ENCODE measurements at places on chromosomes 6 and 20. TPM values are rescaled to one million over a fixed set of nuclear protein-coding genes. Genes with fewer than 3 reads are reported as not detected.

DNA sequence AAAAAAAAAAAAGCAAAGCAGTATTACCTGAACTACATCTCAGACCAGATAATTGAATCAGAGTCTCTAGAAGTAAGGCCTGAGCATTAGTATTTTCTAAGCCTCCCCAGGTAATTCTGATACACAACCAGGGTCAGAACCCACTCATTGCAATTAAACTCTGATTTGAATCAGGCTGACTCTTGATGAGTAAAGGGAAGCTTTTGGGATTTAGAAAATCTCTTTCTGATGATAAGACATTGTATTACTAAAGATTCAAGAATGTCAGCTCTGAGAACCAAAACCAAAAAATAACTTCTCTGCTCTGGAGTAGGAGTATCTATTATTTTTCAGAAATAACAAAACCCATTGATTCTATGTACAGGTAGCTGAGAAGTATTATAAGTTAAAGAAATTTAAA, 100.1 kb upstream of the COL21A1 start:
- H3K27ac ChIP-seq: peak overlapping the region; percentile 43
- peak; percentile 64 for DNase-seq
- no peak overlapping the region for H3K4me3 ChIP-seq
- no peaks in the 10 kb centered on the region for H3K36me3 ChIP-seq
- no peaks in the 10 kb centered on the region for H3K27me3 ChIP-seq
- peaks cover 31% of the 10 kb centered on the region for H3K4me1 ChIP-seq

GRCh38 chr6:36241728-36242127, 28.1 kb upstream of the PNPLA1 start:
- no peak for DNase-seq
- no peaks in the 10 kb centered on the region for H3K36me3 ChIP-seq
- no peak overlapping the region for H3K4me3 ChIP-seq

DNA sequence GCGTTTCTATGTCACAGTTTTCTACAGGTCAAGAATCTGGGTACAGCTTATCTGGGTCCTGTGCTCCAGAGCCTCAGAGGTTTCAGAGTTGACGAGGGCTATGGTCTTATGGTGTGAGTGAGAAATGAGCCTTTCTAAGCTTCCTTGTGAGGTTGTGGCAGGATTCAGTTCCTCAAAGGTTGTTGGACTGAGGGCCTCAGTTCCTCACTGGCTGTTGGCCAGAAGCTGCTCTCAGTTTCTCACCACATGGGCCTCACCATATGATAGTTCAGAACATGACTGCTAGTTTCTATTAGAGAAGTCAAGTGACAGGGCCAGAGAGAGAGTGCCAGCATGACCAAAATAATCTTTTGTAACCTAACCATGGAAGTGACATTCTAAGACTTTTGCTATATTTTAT, 96.1 kb downstream of the NUS1 start:
- no peaks in the 10 kb centered on the region for H3K36me3 ChIP-seq
- no peaks in the 10 kb centered on the region for H3K27me3 ChIP-seq
- H3K4me3 ChIP-seq: no peak overlapping the region
- DNase-seq: no peak

DNA sequence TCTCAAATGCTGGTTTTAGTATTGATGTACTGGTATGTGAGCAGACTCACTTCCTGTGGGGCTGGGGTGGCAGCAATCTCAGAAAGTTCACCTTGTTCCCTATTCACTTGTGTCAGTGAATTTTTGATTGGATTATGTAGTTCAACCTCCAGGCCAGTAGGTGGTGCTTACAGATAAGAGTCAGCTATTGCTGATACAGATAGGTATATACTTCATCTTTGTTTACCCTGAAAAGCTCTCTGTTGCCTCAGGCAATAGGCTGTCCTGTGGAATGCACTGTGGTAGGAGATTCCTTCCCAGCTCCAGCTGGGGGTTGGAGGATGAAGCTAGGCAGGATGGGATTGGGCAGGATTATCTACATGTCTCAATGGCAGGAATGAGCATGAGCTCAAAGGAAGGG, 851.2 kb upstream of the EYS start:
- no peak overlapping the region for H3K4me3 ChIP-seq
- no peaks in the 10 kb centered on the region for H3K4me1 ChIP-seq
- no peaks in the 10 kb centered on the region for H3K27me3 ChIP-seq
- no peak for DNase-seq
- no peak overlapping the region for H3K27ac ChIP-seq

The NRSN1 gene
- total RNA-seq: not detected

DNA sequence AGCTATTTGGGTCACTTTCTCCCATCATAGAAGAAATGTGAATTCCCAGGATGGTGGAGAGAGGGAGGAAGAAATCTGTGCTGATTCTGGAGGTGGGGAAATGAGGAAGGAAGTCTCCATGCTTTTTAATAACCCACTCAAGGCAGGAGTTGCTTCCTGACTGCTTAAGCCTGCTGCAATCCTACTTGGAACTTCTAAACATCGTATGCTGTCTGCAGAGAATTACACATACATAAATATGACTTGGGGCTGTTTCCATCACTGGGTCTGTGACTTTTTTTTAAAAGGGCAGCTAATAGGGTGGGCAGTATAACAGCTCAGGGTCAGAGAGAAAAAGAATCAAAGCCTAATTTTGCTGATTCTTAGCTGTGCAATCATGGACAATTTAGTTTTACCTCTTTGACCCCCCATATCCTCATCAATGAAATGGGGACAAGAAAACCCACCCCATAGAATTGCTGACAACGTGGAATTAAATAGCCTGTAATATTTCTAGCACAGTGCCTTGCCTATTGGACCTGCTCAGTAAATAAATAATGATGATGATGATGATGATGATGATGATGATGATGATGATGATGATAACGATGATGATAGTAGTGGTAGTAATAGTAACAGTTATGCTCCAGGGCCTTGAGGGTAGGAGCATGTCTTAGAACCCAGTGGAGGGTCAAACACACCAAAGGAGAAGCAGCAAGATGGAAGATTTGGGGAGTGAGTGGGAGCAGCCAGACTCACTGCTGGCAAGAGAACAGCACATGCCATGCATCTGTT, 166.7 kb upstream of the LRFN2 start:
- H3K4me1 ChIP-seq: peaks cover 17% of the 10 kb centered on the region
- H3K36me3 ChIP-seq: no peaks in the 10 kb centered on the region
- H3K27me3 ChIP-seq: no peaks in the 10 kb centered on the region
- H3K27ac ChIP-seq: no peak overlapping the region
- no peak for DNase-seq

- H3K36me3 ChIP-seq: no peaks in the 10 kb centered on the region
- no peaks in the 10 kb centered on the region for H3K4me1 ChIP-seq
- no peaks in the 10 kb centered on the region for H3K27me3 ChIP-seq
These were observed 53.0 kb downstream of the SNAP25 start for GRCh38 chr20:10271494-10272219.

- H3K27me3 ChIP-seq: no peaks in the 10 kb centered on the region
- DNase-seq: no peak
- no peaks in the 10 kb centered on the region for H3K36me3 ChIP-seq
These were observed 3.8 kb upstream of the MUC21 start for GRCh38 chr6:30979690-30980089.

DNA sequence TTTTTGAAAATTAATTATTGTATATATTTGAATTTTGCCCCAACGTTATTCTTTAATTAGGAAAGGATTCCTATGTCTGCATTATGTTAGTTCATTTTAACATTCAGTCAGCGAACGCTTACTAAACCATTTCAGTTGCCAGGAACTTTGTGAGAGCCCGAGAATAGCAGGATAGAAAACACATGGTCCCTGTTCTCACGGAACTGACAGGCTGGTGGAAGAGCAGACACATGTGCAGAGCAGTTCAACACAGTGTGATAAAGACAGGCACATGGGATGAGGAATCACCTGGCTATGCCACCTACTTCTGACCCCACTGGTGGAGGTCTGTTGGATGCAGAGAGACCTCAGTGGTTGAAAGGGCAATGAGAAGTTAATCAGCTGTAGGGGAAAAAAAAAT, 367.2 kb downstream of the EPM2A start:
- no peaks in the 10 kb centered on the region for H3K36me3 ChIP-seq
- no peak overlapping the region for H3K4me3 ChIP-seq
- no peak for DNase-seq
- no peak overlapping the region for H3K27ac ChIP-seq
- H3K27me3 ChIP-seq: no peaks in the 10 kb centered on the region
- no peaks in the 10 kb centered on the region for H3K4me1 ChIP-seq

The CFB gene
- total RNA-seq: 1.4 TPM

- no peak overlapping the region for H3K4me3 ChIP-seq
- no peak for DNase-seq
- H3K27me3 ChIP-seq: no peaks in the 10 kb centered on the region
- H3K4me1 ChIP-seq: no peaks in the 10 kb centered on the region
- H3K36me3 ChIP-seq: no peaks in the 10 kb centered on the region
These were observed 95.0 kb downstream of the AIG1 start for GRCh38 chr6:143155681-143156080.

DNA sequence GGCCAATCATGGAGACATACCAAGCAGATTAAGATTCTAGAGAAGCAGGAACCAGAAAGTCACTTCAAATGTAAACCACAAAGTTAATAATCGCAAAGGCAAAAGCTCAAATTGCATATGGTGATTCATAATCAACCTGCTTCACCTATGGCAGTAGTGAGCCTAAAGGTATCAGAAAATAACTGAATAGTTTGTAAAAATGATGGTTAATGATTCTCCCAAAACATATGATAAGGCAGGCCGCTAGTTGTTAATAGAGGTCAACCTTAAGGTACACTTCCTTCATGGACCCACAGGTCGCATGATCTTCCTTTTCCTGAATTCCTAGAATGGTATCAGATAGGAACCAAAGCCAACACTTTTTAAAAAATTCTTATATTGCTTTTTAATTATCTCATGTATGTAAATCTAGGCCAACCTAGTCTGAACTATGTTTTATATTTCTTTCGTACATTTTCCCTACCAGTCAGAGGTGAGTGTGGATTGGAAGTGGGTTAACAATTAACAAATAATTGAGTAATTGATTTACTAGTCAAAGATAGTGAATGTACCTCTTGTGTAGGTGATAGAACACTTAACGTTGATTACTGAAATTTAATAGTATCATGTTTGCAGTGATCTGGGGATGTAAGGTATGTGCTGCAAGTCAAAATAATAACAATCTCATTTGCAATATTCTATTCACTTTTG, 16.4 kb downstream of the TAAR2 start:
- no peaks in the 10 kb centered on the region for H3K4me1 ChIP-seq
- H3K4me3 ChIP-seq: no peak overlapping the region
- H3K36me3 ChIP-seq: no peaks in the 10 kb centered on the region
- H3K27ac ChIP-seq: no peak overlapping the region
- no peak for DNase-seq

DNA sequence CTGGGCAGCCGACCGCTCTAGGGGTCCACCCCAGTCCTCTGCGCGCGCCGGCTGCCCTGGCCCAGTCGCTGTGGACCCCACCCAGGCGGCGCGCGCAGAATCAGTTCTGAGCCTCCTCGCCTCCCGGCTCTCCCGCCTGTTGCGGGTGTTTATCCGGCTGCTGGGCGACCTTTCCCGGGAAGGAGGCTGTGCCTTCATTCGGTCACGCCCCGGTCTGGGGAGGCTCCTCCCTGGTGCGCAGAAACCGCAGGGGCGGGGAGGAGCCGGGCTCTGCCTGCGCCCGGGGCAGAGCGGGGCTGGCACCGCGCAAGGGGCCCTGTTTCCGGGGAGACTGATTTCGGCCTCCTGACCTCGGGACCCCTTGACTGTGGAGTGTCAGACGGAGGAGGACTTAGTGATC, 80.8 kb upstream of the EYS start:
- H3K4me1 ChIP-seq: no peaks in the 10 kb centered on the region
- no peak for DNase-seq
- no peaks in the 10 kb centered on the region for H3K36me3 ChIP-seq

GRCh38 chr20:33863440-33864323, 52.5 kb downstream of the CHMP4B start:
- H3K4me1 ChIP-seq: no peaks in the 10 kb centered on the region
- no peak overlapping the region for H3K27ac ChIP-seq
- H3K4me3 ChIP-seq: no peak overlapping the region
- peaks cover 3% of the 10 kb centered on the region for H3K27me3 ChIP-seq
- H3K36me3 ChIP-seq: no peaks in the 10 kb centered on the region

GRCh38 chr20:24135781-24136180, 147.2 kb upstream of the GGTLC1 start:
- H3K27me3 ChIP-seq: no peaks in the 10 kb centered on the region
- H3K4me3 ChIP-seq: no peak overlapping the region
- no peaks in the 10 kb centered on the region for H3K36me3 ChIP-seq
- no peaks in the 10 kb centered on the region for H3K4me1 ChIP-seq

DNA sequence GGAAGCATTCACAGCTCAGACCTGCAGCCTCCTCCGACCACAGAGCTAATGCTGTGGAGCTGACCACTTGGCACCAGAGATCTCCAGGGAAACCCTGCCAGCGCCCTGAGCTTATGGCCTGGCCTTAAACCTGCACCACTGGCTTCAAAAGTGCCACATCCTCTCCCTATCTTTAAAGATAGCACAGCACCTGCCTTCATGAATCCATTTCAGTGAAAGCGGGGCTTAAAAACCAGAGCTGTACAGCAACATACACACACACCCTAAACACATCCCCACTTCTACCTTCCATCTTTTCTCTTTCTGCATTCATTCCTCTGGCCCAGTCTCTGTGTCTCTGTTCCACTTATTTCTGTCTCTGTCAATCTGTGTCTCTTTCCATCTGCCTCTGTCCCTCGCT, 59.8 kb upstream of the CCDC167 start:
- H3K4me1 ChIP-seq: peaks cover 25% of the 10 kb centered on the region
- H3K27me3 ChIP-seq: no peaks in the 10 kb centered on the region
- H3K4me3 ChIP-seq: no peak overlapping the region
- H3K27ac ChIP-seq: no peak overlapping the region
- H3K36me3 ChIP-seq: no peaks in the 10 kb centered on the region

GRCh38 chr20:62355878-62356588, 11.1 kb downstream of the LAMA5 start:
- no peaks in the 10 kb centered on the region for H3K27me3 ChIP-seq
- peak overlapping the region; percentile 19 for H3K4me3 ChIP-seq
- no peak for DNase-seq
- no peaks in the 10 kb centered on the region for H3K36me3 ChIP-seq
- peaks cover 54% of the 10 kb centered on the region for H3K4me1 ChIP-seq

The CCR6 gene
- total RNA-seq: not detected

- peak; percentile 75 for DNase-seq
- no peak overlapping the region for H3K4me3 ChIP-seq
- H3K4me1 ChIP-seq: peaks cover 41% of the 10 kb centered on the region
- H3K27ac ChIP-seq: peak overlapping the region; percentile 31
These were observed 3.3 kb downstream of the MAPRE1 start for GRCh38 chr20:32823078-32823477.

- peaks cover 11% of the 10 kb centered on the region for H3K4me1 ChIP-seq
- no peak for DNase-seq
- no peaks in the 10 kb centered on the region for H3K36me3 ChIP-seq
- no peaks in the 10 kb centered on the region for H3K27me3 ChIP-seq
- no peak overlapping the region for H3K27ac ChIP-seq
- H3K4me3 ChIP-seq: no peak overlapping the region
These were observed 346.4 kb downstream of the CDC5L start for GRCh38 chr6:44733868-44734267.
